T-helper 22 cell (primary cell): ENCODE measurements at places on chromosomes 7 and 10.

- DNase-seq = no peak
Measured at GRCh38 chr7:11194492-11194891, 220.8 kb downstream of the PHF14 start.

- DNase-seq = no peak
Measured at GRCh38 chr10:106043863-106044262, 1120.6 kb downstream of the SORCS1 start.

DNA sequence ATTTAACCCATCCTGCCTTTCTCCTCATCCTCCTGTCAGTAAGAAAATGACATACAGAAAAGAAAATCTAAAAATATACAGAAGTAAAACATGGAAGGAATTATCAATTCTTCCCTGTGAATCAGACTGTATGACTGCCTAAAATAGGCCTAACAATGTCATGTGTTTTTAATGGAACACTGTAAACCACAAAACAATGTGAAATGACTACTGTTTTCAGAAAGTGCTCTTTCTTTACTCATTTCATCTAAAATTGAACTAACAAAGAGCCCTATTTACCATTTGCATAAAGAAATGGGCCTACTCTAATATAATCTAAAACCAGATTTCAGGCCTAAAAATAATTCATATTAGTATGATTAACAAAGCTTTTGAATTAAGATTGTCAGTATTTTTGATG, 35.7 kb downstream of the SEMA3E start:
- DNase-seq = no peak

DNA sequence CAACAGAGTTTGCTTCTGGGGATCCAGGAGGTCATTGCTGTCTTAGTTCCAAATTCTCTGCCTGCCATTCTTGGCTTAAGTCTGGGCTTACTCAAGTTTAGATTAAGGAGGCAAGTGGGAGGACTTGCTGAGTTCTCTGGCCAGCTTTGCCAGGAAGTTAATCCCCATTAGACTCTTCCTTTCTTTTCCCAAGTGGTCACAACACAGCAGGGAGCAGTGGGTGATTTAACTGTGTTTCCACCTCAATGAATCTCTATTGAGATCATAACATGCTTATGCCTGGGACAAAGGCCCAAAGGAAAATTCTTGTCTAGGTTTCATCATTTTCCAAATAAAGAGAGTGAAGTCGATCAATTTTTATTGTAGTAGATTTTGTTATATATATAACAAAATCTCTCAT, 1159.6 kb downstream of the SORCS3 start:
- DNase-seq = no peak

DNA sequence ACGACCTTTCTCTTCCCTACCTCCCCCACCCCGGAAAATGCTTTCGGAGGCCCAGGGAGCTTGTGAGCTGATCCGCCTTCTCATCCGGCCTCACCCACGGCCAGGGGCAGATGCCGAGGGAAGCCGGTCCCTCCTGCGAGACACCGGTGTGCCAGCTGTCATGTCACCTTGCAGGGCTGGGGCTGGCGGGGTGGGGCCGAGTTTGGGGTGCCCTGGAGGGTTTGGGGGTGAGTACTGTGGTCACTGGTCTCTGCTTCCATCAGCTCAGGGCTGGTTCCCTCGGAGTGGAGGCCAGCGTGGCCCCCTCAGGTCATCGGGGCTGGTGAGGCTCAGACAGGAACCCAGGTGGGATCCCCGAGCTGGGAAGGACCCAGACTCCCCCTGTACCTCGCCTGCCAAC, 48.7 kb downstream of the RCC1L start:
- DNase-seq = no peak

GRCh38 chr7:50664461-50664922, 99.3 kb upstream of the DDC start:
- peak; percentile 11 for DNase-seq

DNA sequence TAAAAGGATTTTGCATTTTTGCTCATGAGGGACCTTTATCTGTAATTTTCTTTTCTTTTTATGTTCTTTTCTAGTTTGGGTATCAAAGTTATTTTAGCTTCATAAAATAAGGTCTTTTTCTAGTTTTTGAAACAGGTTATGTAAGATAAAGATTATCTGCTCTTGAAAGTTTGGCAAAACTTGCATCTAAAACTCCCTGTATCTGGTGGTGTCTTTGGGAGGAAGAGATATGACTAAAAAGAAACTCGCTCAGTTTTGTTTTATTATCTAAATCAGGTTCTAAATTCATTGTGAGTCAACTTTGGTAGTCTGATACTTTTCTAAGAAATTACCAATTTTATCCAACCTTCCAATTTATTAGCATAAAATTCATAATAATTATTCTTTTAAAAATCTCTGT, 55.1 kb downstream of the VCL start:
- no peak for DNase-seq

- no peak for DNase-seq
Measured at GRCh38 chr7:120725376-120726039, 132.4 kb downstream of the TSPAN12 start.

- DNase-seq = no peak
Measured at GRCh38 chr10:18293536-18294510, 153.6 kb downstream of the CACNB2 start.

- DNase-seq = no peak
Measured at GRCh38 chr10:103933557-103934121, 15.7 kb upstream of the STN1 start.
